CD4-positive, alpha-beta T cell treated with Interleukin-15 for 4 hours (primary cell): ENCODE measurements at places on chromosomes 12 and 14.

DNA sequence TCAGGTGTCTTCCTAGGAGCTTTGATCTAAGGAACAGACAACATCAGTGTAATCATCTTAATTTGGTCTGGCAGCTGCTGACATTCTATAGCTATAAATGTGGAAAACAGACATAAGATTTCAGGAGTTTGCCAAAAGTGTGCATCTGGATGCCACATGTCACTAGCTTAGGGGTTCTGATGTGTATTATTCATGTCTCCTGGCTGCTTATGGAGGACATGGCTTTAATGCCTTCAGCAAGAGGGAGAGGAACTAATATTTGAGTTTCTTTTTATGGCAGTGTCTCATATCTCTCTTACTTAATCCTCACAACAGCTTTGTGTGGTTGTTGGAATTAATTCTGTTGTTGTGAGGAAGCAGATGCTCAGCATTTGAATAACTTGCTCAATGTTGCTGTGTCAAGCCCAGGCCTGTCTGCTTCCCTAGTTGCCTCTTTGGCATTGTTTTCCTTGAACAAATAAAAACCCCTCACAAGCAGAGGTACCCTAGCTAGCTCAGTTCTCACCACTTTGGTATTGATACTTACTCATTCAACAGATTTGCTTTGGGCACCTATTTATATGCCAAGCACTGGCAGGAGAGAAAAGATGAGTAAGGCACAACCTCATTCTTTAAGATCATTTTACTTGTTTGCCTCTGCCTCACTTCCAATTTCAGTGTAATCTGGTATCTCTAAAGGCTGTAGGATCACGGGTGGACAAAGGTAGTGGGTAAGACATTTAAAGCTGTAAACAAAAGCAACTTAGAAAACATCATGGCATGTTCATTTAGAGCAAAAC is 39.8 kb upstream of the EID3 start:
- DNase-seq = no peak

GRCh38 chr14:38311655-38312054 is 55.8 kb upstream of the CLEC14A start:
- DNase-seq = no peak

GRCh38 chr14:61511558-61511948 is 183.8 kb upstream of the HIF1A start:
- no peak for DNase-seq

DNA sequence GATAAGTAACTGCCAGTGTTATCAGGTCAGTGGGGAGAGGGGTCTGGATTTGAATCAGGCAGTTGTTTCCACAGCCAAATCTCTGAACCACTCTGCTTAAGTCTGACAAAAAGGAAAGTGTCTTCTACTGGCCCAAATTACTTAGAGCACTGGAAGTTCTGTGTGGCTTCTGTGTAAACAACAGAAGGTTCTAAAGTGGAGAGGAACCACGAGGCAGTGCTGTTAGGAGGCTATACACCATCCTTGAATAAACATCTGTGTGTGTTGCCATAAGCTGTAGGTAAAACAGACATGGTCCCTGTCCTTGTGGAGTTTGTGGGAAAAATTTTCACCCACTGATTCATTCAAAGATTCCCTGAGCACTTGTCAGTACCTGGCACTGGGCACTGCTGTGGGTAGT is 50.0 kb downstream of the GALNT4 start:
- DNase-seq = no peak

- DNase-seq = no peak
Observed at GRCh38 chr12:57430112-57430930, 522 bp downstream of the R3HDM2 start.

GRCh38 chr14:74539503-74539902 is 45.9 kb downstream of the ISCA2 start:
- no peak for DNase-seq

DNA sequence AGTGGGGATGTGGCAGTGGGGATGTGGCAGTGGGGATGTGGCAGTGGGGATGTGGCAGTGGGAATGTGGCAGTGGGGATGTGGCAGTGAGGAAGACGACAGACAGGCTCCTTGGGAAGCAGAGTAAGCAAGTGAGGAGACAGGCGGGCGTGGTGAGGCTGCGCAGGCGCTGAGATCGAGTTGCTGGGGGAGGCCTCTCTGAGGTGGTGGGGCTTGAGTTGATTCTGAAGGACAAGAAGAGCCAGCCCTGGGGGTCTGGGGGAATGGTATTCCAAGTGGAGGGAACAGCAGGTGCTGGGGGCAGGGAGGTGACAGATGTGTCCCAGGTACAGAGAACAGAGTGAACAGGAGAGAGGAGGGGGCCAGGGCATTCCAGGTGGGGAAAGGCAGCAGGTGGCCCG is 33.8 kb upstream of the TSPAN9 start:
- DNase-seq = no peak

- DNase-seq = no peak
Observed at GRCh38 chr14:42214981-42215491, 608.4 kb downstream of the LRFN5 start.

- no peak for DNase-seq
Observed at GRCh38 chr14:24056800-24057184, 5.0 kb downstream of the CARMIL3 start.

DNA sequence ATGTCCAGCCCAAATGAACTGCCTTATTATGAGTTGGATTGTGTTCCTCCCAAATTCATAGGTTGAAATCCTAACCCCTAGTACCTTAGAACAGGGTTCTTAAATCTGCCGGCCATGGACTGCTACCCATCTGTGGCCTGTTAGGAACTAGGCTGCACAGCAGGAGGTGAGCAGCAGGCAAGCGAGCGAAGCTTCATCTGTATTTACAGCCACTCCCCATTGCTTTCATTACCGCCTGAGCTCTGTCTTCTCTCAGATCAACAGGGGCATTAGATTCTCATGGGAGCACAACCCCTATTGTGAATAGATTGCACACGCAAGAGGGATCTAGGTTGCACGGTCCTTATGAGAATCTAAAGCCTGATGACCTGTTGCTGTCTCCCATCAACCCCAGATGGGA is 9.8 kb upstream of the EML5 start:
- no peak for DNase-seq

GRCh38 chr14:35558680-35559079 is 24.7 kb downstream of the INSM2 start:
- no peak for DNase-seq

GRCh38 chr14:65853407-65853955 is 441.0 kb downstream of the FUT8 start:
- DNase-seq = no peak

- no peak for DNase-seq
Observed at GRCh38 chr12:101051151-101051550, 158.9 kb downstream of the SLC5A8 start.
